ENCODE measurements at places on chromosomes 7 and 10. TPM values are rescaled to one million over a fixed set of nuclear protein-coding genes. Genes with fewer than 3 reads are reported as not detected.

DYDC2 gene
- total RNA-seq = under 0.01 TPM

ABCC2 gene
- total RNA-seq = 0.60 TPM

IQCE gene
- total RNA-seq = 10.4 TPM

COL1A2 gene
- total RNA-seq = 4,873 TPM

DDC gene
- total RNA-seq = not detected

ATP6V0A4 gene
- not detected for total RNA-seq

ASAH2B gene
- 0.94 TPM for total RNA-seq

CPXM2 gene
- total RNA-seq = 41.5 TPM

OR2A42 gene
- total RNA-seq = not detected

MUC3A gene
- total RNA-seq = under 0.01 TPM

CYP26A1 gene
- not detected for total RNA-seq

SOSTDC1 gene
- not detected for total RNA-seq

SLC18A3 gene
- total RNA-seq = not detected
